Activated CD4-positive, CD25-positive, alpha-beta regulatory T cell treated with anti-CD3 and anti-CD28 coated beads, Interleukin-2, amount 50 U/mL, for 16 hours (primary cell): ENCODE measurements at places on chromosomes 4 and X.

DNA sequence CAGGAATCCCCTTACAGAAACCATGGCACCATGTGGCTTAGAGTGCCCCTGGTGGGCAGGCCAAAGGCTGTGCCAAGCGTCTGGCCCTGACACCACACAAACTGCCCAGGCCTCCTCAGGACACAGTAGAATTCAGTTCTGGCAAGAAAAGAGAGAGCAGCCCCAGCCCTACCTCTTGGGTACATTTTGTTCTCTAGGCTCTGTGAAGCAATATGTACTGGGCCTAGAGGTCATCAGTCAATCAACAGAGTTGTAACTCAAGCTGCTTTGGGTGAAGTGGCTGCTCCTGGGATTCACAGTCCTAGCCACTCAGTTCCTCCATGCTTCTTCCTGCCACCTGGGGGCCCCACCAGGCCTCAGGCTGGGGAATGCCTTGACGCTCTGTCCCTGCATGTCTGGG lies 158.1 kb upstream of the MAMLD1 start:
- no peak for DNase-seq

DNA sequence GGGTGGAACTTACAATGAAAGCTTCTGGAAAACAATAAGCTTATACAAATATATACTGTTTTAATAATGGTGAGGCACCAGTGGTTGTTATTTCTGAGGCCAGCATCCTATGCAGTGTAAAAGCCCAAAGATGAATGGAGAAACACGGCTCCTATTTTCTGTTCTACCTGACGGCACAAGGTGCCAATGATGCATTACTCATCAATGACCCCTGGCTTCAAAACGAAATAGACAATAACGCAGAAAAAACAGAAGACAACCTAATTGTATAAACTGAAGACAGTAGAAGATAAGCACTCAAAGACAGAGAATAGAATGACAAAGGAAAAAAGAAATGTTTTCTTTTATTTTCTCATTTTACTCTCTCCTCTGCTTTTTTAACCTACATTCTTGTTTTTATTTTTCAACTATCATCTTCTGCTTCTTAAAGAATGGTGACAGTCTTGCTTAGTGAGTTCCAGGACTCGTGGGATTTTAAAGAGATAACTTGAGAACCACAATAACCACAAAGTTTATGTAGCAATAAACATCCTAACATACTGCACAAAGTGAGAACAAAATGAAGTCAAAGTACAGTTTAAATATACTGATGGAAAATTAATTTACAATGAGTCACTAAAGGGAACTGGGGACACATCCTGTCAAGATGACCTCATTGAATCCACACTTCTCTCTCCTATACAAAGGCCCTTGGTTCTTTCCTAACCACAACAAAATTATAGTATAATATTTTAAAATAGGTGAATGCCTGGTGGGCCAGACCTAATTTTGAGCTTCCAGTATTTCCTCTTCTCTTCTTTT lies 169.8 kb downstream of the BTC start:
- no peak for DNase-seq

DNA sequence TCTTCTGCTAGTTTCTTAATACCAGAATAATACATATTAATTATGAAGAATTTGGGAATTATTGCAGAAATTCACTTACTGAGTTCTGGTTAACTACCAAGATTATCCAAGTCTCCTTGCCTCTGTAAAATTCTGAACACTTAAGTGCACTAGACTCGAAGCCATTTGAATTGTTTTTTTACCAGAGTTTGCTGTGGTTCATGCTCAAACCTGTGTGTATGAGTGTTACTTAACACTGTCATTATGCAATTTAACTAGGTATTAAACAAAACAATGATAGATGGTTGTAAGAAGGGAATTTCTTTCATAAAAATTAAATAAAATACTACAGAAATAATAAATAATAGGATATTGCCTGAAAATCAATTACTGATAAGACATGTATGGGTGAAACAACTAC lies 145.6 kb upstream of the FAT4 start:
- no peak for DNase-seq

- no peak for DNase-seq
Measured at GRCh38 chrX:57172544-57172943, 35.3 kb upstream of the SPIN2A start.

- DNase-seq: no peak
Measured at GRCh38 chr4:83417566-83417965, 38.1 kb downstream of the HELQ start.

DNA sequence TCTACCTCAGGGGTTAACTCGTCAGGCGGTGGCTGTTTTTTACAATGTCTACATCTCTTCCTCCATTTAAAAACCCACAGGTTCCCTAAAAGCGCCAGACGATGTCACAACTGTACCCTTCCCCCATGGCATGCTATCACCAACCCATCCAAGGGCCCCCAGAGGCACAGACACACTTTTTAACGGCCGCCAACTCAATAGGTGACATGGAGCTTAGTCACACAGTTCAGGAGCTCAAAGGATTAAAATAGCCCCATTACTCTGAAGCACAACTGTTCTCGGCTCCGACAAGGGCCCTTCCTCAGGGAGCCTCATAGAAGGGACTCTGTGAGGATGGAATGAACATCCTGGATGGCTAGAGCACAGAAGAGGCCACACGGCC lies 12.4 kb downstream of the SH3KBP1 start:
- no peak for DNase-seq
